ENCODE measurements at places on chromosomes 2 and 18.

DNA sequence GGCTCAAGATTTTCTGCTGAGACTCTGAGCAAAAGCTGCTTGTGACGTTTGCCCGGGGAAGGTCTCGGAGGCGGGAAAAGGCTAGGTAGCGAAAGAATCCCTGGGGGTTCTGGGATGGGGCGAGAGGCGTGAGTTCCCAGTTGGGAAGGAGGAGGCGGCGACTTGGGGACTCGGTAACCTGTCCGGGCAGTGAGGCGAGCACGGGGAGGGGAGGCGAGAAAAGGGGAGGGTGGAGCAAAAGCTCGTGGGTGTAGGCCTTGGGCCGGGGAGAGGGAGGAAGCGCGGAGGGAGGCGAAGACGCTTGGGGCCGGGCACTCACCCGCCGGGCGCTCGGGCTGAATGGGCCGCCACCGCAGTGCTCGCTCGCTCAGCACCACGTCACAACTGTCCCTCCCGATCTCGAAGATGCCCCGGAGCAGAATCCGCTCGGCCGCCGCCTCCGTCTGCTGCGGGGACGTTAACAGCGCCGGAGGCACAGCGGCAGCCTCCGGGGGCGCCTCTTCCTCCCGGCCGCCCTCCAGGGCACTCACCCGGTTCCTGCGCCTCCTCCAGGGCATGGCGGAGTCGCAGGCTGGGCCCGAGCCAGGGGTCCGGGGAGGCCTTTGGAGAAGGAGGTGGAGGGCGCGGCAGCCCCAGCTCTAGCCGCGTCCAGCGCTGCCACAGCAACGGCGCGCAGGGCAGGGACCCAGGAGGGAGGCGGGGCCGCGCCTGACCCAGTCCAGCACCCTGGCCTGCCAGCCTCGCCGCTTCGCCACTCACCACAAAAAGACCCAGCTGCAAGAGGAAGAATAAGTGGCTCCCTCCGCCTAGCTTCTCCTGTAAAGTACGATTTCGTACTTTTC, at the start of gene CERKL:
CERKL (minus strand) TSS at position 656 of the 842 bp plus-strand sequence; CDS start at position 557, 99 bp downstream.
- DNase-seq, result peak; percentile 73

- no peak for DNase-seq
Observed at GRCh38 chr2:62201307-62201706, 5.4 kb downstream of the B3GNT2 start.

DNA sequence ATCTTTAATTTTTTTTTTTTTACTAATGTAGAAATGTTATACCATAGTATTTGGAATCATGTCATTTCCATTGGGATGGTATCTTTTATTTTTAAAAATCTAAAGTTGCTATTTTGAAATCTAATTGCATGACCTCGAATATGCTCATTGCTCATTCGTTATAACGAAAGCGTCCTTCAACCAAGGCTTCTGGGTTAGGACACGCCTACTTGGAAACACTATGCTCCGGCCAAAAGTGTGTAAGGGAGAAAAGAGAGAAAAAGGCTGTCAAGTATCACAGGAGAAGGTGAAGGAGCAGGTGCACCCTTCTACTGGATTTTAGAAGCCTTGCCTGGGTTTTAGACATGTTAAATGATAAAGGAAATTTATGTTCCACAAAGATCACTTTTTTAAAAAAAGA, 465.9 kb upstream of the ID2 start:
- no peak for DNase-seq

DNA sequence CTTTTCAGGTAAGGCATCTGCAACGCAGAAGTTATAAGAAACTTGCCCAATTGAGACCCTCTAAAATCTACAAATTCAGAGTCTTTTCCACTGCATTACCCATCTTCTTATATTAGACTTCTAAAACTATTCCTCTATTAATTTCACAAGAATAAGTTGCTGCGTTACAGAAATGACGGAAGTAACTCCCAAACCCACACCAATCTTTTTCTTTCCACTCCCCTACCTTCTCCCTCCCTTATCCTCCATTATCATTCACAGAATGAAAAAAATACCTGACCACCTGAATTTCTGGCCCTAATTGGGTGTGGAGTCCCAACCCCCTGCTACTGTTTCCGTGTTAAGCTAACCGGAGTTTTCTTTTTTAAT, 689 bp downstream of the RPRD1A start:
- DNase-seq, result no peak

All from posterior cingulate gyrus (tissue), 11 donors.